ENCODE measurements at places on chromosomes 11 and 22.

- no peak for DNase-seq
These were observed 96.2 kb upstream of the MTMR2 start for GRCh38 chr11:96019810-96020747.

- DNase-seq: no peak
These were observed 44.0 kb downstream of the TP53I11 start for GRCh38 chr11:44906649-44907048.

GRCh38 chr11:109586789-109587188 is 164.8 kb downstream of the C11orf87 start:
- no peak for DNase-seq

DNA sequence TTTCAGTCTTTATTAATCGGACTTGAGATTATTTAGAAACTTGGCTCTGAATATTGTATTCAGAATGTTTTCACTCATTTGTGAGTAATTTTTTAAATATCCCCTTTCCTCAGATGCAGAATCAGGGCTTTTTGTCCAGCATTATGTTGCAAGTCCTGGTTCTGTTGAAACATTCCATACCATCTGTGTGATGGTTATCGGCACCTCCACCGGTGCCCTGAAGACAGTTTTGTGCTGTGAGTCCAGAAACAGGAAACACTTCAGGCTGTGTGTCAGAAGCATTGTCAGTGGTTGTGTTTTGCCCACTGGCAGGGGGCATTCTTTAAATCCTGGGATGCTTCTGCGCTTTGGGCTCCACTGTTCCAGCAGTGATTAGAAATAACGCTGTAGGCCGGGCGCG is 20.4 kb downstream of the CDPF1 start:
- DNase-seq: no peak

DNA sequence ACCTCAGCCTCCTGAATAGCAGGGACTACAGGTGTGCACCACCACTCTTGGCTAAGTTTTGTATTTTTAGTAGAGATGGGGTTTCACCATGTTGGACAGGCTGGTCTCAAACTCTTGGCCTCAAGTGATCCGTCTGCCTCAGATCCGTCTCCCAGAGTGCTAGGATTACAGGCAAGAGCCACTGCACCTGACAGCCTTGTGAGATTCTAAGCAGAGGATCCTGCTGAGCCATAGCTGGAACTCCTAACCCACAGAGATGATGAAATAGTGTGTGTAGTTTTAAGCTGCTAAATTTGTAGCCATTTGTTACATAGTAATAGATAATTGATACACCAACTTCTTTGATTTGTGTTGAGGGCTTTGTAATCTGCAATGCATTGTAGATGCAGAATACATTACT is 51.1 kb downstream of the CLMP start:
- no peak for DNase-seq

GRCh38 chr11:66891851-66892660 is 35.2 kb downstream of the LRFN4 start:
- DNase-seq: no peak

GRCh38 chr11:59212744-59213631 is at the start of gene MPEG1:
MPEG1 (minus strand) TSS chr11:59212927; CDS start chr11:59212865, 62 bp downstream.
- DNase-seq: no peak

GRCh38 chr22:45226503-45227186 is 14.0 kb downstream of the KIAA0930 start:
- DNase-seq: no peak

- DNase-seq: no peak
These were observed 54.4 kb upstream of the TSKU start for GRCh38 chr11:76728778-76729177.

DNA sequence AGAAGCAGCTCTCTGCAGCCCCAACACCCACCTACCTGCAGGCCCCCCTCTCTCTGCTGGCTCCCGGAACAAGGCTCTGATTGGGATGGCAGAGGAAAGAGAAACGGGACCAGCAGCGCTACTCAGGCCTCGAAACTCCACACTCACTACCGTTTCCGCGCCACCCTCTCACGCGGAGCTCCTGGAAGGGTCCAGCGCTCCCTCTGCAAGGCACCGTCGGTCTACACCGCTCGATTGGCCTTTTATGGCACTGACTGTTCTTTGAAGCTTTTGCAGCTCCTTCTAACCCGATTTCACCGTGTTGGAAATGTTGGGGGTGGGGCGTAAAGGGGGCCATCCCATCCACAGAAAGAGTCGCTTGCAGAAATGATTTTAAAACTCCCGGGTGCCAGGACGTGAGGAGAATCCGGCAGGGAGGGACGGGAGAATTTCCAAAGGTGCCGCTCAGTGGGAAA is 323 bp upstream of the PANX1 start:
- no peak for DNase-seq

DNA sequence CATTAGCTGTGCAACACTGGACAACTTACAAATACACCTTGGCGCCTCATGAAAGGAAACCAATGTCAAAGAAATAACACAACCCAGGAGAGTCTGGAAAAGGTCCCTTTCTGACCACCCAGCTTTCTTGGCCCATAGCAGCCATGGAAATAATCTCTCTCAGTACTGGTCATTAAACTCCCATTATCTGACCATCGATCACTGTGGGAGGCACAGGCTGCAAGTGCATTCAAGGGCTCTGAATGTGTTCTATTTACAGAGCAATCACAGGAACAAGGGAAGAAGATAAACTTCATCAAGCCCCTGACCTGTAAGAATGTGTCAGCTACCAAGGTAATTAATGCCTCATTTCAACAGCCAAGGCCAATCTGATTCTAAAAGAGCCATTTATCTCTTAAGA is 40.1 kb downstream of the CTSC start:
- no peak for DNase-seq

GRCh38 chr11:123590296-123590912 is 64.0 kb downstream of the SCN3B start:
- DNase-seq: no peak

GRCh38 chr22:41713004-41713403 is 13.7 kb downstream of the MEI1 start:
- no peak for DNase-seq

- DNase-seq: no peak
These were observed 94.5 kb downstream of the MICAL3 start for GRCh38 chr22:17929909-17930308.

DNA sequence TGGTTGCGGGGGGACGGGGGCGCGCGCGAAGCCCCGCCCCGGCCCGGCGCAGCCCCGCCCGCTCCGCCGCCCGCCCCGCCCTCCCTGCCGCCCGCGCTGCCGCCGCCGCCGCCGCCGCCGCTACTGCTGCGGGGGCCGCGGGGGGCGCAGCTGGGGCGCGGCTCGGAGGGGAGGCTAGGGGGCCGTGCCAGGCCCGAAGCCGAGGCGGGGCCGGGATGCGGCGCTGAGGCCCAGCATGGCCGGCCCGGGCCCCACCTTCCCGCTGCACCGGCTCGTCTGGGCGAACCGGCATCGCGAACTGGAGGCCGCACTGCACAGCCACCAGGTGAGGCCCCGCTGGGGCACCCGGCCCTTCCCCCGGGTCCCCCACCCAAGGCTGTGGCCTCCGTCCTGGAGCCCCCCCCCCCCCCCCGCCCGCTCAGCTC is at the start of gene ANKRD13D:
Gene ANKRD13D, plus strand, starts transcription at position 78 of the 425 bp plus-strand sequence. Its CDS starts 158 bp downstream, at position 236.
- DNase-seq: no peak

- DNase-seq: no peak
These were observed 40.3 kb downstream of the CCDC81 start for GRCh38 chr11:86415026-86415425.

GRCh38 chr11:66970371-66970806 is 4.7 kb upstream of the C11orf86 start:
- no peak for DNase-seq

GRCh38 chr11:21511835-21512440 is 680.9 kb upstream of the ANO5 start:
- peak; percentile 77 for DNase-seq

DNA sequence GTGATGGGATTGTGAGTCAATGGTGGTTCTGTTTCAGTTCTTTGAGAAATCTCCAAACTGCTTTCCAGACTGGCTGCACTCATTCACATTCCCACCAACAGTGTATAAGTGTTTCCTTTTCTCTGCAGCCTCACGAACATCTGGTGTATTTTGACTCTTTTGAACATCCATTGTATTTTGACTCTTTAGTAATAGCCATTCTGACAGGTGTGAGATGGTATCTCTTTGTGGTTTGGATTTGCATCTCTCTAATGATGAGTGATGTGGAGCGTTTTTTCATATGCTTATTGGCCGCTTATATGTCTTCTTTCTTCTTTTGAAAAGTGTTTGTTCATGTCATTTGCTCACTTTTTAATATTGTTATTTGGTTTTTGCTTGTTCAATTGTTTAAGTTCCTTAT is 19.4 kb downstream of the NELL1 start:
- DNase-seq: no peak

DNA sequence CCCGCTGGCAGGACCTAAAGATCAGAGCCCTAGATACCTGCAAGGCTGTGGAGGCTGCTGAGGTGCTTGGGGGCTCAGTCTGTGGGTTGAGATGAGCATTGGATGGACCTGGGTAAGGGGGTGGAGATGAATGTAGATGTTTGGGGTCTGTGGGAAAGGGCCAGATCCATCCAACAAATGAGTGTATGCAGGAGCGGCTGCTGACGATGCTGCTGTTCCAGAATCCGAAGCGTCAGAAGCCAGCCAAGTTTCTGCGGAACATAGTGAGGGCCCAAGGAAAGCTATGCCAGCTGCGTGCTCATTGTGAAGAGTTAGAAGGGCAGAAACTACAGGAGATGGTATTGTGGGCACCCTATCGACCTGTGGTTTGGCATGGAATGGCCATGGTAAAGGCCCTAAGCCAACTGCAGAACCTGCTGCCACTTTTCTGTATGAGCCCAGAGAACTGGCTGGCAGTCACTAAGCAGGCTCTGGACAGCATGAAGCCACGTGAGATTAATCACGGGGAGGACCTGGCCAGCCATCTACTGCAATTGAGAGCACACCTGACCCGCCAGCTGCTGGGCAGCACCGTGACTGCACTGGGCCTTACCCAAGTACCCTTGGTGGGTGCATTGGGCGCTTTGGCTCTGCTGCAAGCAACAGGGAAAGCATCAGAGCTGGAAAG is 36.6 kb downstream of the RRP8 start:
- DNase-seq: no peak

DNA sequence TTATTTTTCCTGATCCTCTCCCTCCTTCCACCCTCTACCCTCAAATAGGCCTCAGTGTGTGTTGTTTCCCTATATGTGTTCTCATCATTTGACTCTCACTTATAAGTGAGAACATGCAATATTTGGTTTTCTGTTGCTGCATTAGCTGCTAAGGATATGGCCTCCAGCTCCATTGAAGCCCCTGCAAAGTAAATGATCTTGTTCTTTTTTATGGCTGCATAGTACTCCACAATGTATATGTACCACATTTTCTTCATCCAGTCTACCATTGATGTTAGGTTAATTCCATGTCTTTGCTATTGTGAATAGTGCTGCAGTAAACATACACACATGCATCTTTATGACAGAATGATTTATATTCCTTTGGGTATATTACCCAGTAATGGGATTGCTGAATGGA is 13.3 kb upstream of the RASSF10 start:
- no peak for DNase-seq

GRCh38 chr11:86623041-86623621 is 49.3 kb downstream of the ME3 start:
- no peak for DNase-seq

DNA sequence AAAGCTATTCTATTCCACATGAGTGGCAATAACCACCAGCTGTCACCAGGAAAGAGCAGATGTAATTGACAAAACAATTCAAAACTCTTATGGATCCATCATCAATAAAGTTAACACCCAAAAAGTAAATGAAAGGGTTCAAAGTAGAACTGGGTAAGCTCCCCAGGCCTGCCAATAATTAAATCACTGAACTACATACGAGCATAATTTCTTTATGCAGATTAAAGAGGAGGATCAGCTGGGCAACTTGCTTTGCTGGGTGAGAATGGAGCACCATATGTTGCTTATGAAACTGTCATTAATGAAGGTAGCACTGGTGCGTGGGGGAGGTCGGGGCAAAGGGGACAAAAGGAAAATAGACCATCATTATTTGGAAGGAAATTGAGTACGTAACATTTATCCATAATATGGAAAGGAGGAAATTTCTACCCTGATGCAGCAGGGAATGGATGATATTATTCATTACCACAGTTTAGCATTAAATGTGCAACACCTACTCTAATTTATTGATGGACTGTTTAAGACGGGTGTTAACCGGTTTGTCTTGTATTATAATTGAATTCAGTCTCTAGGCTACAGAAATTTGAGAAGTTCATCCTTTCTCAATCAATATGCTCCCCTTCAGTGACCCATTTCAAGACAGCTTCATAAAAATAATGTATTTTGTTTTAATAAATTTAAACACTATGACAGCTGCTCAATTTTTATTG is 315.9 kb downstream of the CADM1 start:
- DNase-seq: no peak

- no peak for DNase-seq
These were observed 868 bp upstream of the SYCE3 start for GRCh38 chr22:50563413-50564160.

DNA sequence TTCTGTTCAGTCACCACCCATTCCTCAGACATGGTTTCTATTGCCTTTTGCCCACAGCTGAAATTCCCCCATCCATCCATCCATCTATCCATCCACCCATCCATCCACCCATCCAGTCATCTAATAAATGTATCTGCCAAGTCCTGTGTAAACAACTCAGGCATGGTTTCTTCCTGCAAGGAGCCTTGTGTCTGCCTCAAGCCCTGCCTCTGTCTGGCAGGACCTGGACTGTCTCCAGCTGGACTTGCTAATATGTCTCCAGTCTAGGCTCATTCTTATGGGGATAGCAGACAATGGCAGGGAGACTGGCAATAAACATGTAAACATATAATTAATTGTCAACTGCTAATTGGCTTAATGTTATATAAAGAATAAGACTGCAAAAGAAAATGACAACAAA is 64.7 kb upstream of the AMPD3 start:
- no peak for DNase-seq

DNA sequence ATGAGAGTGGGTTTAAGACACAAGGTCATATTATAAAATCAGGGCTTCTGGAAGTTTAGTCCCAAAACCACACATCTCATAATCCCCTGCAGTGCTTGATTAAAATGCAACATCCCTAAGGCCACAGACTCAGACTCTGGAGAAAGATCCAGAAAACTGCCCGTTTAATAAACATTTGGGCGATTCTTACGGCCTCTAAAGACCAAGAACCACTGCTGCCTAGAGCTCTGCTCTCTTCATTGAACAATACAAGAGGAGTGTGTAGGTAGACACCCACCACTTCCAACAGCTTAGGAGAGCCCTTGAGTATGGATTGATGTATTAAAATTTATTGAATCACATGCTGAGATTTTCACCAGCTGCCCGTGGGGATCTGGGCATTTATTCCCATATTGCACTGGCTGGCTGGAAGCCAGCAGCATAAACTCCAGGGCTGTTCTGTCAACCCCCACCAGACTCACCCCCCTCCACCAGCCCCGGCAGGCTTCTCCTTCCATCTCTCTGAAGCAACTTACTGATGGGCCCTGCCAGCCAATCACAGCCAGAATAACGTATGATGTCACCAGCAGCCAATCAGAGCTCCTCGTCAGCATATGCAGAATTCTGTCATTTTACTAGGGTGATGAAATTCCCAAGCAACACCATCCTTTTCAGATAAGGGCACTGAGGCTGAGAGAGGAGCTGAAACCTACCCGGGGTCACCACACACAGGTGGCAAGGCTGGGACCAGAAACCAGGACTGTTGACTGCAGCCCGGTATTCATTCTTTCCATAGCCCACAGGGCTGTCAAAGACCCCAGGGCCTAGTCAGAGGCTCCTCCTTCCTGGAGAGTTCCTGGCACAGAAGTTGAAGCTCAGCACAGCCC is 749 bp upstream of the BEST1 start:
- DNase-seq: peak; percentile 82

GRCh38 chr11:128507936-128508335 is 79.4 kb downstream of the ETS1 start:
- no peak for DNase-seq
